ENCODE measurements at places on chromosomes 7 and 10.

DNA sequence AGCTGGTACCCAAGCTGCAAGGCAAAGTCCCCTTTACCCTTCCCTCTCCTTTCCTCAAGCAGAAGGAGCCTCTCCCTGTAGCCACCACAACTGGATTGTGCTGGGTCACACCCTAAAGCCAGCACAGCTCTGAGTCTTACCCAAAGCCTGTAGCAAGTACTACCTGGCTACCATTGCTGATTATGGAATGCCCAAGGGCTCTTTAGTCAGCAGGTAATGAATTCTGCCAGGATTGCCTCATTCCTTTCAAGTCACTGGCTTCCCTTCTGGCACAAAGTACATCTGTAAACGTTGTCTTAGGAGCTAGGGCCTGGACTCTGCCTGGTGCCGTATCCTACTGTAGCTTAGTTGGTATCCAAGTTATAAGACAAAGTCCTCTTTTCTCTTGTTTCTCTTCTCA is 52.0 kb downstream of the FAS start:
- no peak for DNase-seq

DNA sequence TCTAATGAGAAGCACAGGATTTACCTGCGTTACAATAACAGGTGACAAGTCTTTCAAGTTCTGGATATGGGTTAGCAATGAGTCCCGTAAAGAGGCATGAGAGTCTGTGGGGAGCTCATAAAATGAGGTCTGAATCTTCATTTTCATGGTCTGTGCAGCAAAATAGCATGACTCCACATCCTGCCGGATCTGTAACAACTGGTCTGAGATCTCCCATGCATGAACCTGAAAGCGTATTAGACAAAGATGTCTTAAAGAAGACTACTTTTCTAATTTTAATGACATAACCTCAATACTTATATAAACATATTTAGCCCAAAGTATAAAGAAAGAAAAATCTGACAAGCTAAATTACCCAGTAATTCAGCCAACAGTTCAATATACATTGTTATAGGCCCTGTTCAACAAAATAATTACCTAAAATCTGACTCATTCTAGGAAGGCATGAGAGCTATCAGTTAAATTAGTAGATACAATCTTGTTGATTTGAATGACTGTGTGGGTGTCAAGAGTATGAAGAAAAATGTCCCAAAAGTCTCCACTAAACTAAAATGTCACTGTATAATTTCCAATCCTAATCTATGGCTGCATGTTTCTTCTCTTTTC is 36.9 kb downstream of the TNPO3 start:
- no peak for DNase-seq

DNA sequence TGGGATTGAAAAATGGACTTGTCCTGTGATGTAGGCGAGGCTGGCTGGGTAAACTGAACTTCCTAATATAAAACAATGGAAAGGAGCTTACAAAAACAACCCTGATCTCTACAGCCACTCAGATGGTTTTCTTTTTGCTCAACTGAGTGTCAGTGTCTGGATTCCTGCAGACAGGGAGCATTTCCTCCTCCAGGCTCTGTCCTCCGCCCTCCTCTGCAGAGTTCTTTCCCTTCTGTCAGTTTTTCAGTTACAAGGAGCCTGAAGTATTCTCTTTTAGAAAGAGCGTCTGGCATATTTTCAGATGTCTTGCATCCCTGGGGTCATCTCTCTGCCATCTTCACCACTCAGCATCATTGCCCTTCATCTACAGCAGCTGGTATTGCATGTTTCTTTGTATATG is 50.0 kb upstream of the PITRM1 start:
- no peak for DNase-seq

GRCh38 chr7:65379318-65379717 is 5.7 kb downstream of the ZNF92 start:
- DNase-seq = peak; percentile 82

DNA sequence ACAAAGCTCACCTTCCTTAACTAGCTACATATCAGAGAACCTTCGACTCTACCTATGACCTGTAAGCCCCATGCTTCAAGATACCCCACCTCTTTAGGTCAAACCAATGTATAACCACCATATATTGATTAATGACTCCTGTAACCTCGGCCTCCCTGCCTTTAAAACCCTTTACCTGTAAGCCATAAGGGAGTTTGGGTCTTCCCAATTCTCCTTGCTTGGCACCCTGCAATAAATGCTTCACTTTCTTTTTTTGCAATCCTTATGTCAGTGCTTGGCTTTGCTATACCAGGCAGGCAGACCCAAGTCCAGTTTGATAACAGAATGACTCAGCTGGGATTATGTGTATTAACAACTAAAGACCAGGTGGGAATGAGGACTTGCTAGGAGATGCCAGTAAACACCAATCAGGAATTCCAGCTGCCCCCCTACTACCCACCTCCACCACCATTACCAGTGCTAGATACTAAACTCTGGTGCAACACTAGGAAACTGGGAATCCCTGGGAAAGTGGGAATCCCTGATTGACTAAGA is 22.0 kb upstream of the SLC35G1 start:
- DNase-seq = peak; percentile 40

DNA sequence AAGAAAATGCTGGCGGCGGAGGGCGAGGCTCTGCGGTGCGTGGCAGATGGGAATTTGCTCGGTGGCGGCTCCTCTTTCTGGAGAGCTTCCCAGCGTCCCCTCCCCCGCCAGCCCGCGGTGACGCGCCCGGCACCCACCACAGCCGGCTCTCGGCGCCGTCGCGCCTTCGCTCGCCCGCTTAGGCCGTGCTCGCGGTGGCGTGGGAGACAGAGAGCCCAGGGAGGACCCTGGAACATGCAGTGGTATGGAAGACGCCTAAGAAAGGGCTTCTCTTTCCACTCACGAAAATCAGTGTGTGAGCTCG is 576 bp upstream of the CSGALNACT2 start:
- DNase-seq = peak; percentile 64

DNA sequence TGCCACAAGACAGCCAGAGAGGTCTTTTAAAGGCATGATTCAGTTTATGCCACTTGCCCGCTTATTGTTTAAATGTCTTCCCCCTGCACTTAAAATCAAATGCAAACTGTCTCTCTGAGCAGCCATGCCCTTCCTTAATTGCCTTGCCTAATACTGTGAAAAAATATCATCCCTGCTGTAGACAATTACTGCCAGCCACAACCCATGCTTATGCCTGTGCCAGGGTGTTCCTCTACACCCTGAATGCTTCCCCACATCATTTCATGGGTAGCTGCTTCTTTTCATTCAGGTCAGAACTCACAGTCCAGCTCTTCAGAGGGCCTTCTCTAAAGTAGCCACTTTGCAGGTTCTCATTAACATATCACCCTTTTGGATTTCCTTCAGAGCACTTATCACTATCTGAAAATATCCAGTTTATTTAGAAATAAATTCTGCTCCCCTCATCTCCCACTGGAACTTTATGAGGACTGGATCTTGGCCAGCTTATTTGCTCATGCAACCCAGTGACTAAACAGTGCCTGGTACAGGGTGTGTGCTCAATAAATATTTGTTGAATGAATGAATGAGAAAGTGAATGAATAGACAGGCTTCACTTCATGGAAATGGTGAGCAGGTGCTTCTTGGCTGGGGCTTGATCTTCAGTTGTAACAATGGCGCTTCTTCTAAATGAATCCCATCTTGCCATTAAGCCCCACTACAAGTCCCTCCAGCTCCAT is 162.4 kb upstream of the MDFIC start:
- peak; percentile 28 for DNase-seq

DNA sequence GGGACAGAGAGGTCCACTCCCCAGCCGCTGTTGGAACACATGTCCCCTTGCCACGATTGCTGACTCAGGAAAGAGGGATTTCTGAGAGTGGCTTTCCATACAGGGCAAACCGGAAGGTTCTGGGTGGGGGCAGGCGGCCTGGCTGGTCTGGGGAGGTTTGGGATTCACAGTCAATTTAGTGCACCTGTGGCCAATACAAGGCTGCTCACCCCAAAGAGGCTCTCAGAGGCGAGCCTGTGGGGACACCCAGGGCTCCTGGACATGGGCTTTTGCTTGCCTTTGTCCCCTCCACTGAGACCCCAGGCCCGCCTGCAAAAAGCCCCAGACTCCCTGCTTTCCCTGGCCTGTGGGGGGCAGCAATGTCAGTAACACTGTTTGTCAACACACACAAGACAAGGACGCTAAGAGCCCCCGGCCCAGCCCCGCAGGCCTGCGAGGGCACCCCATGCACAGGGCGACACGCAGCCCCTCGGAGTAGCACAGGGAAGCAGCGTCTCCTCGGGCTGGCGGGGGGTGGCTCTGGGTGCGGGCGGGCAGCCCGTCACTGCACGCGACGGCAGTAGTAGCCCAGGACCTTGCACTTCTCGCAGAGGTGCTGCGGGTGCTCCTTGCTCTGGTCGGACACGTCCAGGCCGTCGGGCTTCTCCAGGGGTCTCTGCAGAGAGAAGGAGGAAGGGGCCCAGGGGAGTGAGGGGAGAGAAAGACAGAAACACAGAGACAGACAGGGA is 38.7 kb downstream of the PPIF start:
- DNase-seq = no peak

GRCh38 chr7:141421306-141421705 is 129.9 kb upstream of the AGK start:
- no peak for DNase-seq

DNA sequence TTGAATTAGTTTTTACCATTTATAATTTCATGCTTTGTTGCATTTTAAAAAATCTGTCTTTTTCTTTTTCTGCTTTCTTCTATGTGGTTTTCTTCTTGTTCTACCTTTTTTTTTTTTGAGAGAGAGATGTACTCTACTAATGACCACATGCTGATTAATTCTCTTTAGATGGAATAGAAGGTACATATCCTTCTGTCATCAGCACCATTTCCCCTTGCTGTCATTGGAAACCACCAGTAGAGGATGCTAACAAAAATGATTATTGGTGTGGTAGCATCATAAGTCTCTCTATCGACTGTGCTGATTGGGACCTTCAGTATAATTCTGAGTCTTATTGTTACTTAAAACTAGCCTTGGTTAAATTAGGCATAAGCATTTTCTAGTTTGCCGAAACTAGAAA is 3.6 kb downstream of the ZEB1 start:
- no peak for DNase-seq

DNA sequence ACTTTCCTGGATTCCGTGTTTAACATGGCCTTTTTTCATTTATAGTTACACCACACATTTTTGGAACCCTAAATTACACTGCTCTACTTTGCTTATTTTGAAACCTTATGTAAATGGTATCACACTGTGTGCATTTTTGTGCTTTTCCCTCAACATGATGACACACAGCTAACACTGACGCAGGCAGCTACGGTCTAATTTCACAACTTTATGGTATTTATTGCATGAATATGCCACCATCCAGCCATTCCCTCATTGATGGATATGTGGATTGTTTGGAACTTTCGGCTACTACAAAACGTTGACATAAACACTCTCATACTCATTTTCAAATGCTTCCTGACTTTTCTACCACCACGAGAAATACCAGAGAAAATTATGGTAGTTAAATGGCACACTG is 6.9 kb downstream of the PAPOLB start:
- DNase-seq = peak; percentile 8

GRCh38 chr7:36487756-36488336 is 98.2 kb downstream of the ANLN start:
- DNase-seq = peak; percentile 63

DNA sequence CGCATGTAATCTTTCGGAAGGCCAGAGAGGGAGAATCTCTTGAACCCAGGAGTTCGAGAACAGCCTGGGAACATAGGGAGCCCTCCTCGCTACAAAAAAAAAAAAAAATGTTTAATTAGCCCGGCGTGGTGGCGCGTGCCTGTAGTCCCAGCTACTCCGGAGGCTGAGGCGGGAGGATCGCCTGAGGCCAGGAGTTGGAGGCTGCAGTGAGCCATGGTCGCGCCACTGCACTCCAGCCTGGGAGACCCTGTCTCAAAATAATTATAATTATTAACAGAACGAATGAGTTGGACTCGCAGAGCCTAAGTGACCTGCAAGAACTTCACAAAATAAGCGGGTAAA is 794 bp downstream of the PCGF6 start:
- no peak for DNase-seq

DNA sequence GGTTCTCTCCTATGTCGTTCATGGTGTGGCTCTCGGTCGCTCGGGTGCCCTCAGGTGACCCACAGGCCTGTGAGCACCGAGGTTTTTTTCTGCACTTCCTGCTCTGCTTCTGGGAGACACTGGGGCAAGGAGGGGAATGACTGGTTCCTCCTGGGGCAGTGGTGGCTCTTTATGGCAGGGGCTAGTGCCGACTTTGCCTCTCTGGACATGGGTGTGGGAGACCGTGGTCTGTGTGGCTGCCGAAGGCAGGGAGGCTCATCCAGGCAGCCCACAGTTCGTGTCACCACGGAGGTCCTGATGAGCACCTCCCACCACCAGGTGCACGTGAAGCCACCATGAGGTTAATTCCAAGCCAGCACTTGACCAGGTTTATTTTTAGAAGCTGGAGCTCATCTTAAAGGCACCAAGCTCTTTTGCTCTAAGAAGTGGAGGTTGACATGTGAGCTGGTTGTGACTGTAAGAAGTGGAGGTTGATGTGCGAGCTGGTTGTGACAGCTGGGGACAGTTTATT is 24.7 kb upstream of the DPYSL4 start:
- DNase-seq = no peak

GRCh38 chr10:99981581-99982199 is 28.1 kb downstream of the DNMBP start:
- no peak for DNase-seq

DNA sequence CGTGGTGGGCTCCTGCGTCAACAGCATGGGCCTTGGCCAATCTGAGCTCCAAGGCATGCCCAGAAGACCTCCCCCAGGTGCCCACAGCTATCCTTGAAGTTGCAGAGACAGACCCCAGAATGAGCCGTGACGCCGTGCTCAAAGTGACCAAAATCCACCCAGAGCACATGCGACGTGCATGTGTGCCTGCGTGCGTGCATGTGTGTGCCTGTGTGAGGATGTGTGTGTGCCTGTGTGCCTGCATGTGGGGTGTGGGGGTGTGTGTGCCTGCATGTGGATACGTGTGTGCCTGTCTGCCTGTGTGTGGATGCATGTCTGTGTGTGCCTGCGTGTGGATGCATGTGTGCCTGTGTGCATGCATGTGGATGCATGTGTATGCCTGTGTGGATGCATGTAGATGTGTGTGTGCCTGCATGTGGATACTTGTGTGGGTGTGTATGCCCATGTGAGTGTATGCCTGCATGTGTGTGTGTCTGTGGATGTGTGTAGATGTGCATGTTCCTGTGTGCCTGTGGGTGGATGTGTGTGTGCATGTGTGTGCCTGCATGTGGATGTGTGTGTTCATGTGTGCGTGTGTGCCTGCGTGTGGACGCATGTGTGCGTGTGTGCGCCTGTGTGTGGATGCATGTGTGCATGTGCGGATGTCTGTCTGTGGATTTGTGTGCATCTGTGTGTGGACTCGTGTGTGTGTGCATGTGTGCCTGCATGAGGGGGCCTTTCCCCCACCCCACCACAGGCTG is 42.6 kb downstream of the PWWP2B start:
- no peak for DNase-seq

DNA sequence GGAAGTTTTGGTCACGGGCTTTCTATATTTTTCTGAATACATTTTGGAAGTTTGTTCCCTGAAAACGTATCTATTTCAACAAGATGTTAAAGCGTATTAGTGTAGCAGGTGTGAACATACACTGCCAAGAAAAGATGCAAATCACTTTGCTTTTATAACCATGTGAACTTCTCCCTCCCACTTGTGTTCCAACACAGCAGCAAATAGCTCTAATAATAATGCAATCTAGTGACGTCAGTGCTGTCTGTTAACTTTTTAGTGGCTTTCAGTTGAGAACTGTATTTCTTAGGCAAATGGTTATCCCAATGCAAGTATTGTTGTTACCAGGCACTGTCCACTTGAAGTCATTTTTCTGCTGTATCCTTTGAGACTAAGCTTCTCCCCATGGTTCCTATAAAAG is 188.4 kb upstream of the IGFBP3 start:
- peak; percentile 27 for DNase-seq

GRCh38 chr7:114432703-114433102 is 18.1 kb downstream of the FOXP2 start:
- DNase-seq = no peak
